Activated T-cell treated with anti-CD3 and anti-CD28 coated beads for 4 hours (primary cell): ENCODE measurements at places on chromosomes 1 and 21.
A peak's percentile ranks its signal among the peaks of the same experiment; 100 is the strongest.

DNA sequence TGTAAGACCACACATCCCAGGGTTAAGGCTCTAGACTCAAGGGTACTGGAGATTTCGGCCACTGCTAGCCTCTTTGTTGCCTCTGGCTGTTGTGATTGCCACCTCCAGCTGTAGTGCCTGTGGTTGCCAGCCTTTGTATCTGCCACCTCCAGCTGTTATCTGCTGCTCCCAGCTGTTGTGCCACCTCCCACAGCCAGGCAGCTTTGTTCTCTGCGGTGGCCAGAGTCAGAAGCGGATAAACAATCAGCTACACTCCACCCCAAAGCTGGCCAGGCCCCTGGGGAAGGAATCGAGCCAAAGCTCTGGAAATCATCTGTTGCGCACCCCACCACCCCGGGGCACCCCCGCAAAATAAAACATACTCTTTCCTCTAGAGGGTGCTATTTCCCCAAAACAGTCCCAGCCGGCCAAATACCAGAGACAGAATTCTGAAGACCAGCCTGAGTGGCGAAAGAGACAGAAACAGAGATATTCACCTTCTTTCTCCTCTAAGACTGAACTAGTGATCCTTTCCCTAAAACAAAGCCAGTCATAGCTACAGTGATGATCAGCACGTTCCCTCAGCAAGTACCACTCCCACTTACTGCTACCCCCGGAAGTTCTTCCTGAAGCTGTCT, 14.8 kb upstream of the PIGM start:
- peak; percentile 18 for DNase-seq

GRCh38 chr21:35921471-35921870, 138.9 kb downstream of the SETD4 start:
- DNase-seq, result no peak

DNA sequence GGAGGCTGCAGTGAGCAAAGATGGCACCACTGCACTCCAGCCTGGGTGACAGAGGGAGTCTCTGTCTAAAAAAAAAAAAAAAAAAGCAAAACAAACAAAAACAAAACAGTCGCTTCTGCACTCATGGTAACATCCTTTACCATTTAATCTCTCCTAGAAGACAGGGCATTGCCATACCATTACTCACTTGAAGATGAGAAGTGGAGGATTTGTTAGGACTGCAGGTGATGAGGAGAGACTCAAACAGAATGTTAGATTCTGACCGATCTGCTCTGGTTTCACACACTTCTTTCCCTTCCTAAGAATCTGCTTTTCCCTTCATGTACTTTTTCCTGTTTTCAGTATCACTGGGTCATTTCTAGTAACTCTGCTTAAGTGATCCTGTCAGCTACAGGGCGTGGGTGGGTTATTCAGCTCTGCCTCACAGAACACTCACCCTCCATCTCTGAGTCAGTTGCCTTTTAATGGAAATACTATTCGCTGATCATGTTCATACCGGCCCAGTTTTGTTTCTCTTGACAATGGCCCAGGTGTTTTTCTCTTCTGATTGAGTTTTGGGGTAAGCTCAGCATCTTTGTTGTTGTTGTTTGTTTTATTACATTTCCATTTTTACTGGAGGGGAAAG, 148.0 kb upstream of the ERG start:
- no peak for DNase-seq

GRCh38 chr1:88239205-88239604, 444.9 kb upstream of the PKN2 start:
- no peak for DNase-seq

DNA sequence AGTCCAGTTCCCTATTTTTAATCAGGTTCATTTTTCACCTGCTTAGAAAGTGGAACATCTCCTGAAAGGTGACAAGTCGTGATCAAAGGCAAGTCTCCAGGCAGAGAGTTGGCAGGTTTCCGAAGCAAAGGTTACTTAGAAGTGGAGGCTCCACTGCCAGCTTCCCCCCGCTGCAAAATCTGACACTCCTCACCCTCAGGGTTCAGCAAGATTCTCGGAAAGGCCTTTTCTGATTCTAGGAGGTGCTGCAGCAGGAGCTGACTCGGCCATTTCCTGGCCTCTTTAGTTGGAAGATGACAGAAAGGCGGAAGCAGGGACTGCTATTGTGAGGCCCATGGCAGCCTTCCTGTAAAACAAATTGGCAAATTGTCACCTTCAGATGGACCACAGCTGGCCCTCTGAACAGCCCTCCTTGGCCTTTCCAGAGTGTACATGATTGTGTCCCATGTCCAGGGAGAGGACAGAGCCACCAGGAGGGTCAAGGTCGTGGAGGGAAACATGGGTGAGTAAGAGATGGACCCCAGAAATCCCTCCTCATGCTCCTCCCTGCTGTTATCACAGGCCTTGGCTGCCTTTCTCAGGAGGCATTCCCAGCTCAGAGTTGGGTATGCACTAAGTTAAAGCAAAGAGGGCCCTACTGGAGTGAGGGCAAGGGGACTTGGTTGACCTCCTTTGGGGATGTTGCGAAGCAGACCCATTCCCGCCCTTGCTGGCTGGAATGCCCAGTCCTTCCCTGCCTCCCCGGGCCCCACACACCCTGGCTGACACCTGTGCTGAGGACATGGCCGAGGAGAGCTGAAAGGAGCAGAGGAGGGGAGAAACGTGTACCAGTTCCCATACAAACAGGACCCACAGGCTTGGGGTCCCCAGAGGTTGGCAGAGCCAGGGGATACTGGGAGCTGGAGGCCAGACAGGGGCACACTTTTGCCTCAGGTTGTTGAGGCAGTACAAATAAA, 115.5 kb upstream of the IRF2BP2 start:
- DNase-seq, result peak; percentile 29

GRCh38 chr1:8816264-8816663, 1.2 kb downstream of the RERE start:
- DNase-seq, result no peak

- DNase-seq, result no peak
These were observed 66.3 kb upstream of the FGGY start for GRCh38 chr1:59230622-59231021.

GRCh38 chr1:160376525-160377131, 9.8 kb downstream of the NHLH1 start:
- DNase-seq, result no peak

DNA sequence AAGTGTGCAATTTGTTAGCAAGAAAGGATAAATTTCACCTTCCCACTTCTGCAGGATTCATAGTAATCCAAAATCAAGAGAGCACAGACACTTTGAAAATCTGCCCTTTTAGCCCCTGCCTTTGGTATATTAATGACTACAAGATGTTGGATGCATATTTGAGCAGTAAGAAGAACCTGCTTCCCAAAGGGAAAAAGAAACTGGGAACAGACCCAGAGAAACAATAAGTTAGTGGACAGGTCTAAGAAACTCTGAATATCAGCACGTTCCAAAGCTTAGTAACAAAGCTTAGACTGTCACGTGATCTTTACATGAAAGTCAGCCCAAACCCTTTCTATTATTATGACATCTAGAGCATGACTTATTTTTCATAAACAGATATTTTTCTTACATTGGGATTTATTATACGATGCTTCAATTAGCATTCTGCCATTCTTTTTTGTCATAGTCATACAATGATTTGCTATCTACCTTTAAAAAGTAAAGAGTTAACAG, 390.9 kb upstream of the ADGRL2 start:
- DNase-seq, result no peak

DNA sequence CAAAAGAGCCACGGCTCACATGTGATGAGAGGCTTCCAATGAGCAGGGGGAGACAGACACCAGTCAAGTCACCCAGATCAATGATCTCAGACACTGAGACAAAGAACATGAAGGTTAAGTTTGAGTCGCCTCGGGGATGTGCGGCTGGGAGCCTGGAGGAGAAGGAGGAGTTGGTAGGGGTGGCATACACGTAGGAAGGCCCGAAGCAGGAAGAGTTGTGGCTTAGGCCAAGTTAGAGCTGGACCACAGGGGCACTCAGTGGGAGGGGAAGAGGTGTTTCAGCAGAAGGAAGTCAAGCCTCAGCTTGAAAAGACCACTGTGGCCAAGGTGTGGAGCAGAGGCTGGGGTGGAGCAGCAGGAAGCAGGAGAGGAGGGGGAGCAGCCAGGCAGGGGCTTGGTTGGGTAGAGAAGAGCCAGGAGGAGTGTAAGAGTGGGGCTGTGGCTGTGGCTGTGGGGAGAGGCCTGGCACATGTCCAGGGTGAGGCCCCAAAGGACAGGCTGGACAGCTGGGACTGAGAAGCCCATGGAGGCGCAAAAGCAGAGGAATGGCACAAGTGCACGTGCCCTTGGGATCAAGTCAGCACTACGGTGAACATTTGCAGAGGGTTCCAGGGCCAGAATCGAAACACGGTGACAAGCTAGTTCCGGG, 27.6 kb downstream of the CTNNBIP1 start:
- no peak for DNase-seq

DNA sequence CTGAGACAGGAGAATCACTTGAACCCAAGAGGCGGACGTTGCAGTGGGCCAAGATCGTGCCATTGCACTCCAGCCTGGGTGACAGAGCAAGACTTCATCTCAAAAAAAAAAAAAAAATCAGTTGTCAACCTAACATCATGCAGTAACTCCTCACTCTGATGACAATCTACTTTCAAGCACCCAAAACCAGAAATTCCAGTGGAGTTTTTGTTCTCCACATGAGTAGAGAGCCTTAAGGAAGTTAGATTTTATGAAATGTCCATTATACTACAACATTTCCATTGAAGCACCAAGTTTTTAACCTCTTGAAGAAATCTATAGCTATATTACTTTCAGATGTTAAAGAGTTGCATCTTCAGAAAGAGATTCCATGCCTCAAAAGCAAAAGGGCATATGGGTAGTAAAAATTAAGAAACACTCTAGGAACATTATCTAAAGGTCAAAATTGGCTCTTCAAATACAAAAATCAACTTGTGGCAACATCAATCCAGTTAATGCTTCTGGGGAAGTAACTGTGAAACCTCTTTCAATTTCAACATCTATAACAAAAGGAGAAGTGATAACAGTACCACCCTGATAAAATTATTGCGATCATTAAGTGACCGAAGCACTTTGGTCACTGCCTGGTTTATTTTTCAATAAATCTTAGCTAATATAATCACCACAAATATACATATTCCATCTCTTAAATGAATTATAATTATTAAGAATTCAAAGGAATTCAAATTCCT, 7.7 kb downstream of the LPGAT1 start:
- DNase-seq, result no peak

- DNase-seq, result no peak
These were observed 135.1 kb downstream of the CDC7 start for GRCh38 chr1:91635763-91636162.
